ENCODE measurements at places on chromosomes 12 and 14.
A peak's percentile ranks its signal among the peaks of the same experiment; 100 is the strongest.

DNA sequence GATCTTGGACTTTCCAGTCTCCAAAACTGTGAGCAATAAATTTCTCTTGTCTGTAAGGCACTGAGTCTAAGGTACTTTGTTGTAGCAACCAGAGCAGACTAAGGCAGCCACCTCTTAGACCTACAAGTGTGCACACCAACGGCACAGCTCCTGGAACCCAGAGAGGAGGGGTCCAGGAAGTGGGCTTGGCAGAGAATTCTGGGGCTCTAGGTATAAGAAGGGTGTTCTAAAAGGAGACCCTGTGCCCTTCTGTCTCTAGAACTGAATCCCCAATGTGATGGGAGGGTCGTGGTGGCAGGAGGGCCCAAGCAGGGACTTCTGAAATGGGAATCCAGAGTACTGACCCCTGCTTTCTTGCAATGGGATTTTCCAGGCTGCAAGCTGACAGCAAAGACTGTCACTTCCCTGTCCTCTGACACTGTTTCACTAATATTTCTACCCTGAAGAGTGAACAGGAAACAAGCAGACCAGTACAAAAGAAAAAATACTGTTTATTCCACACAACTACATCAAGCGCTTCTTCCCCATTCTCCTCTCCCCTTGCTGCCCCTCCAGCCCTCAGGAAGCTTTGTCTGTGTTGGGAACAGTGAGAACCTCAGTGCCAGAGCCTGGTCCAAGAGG lies 13.6 kb upstream of the TFCP2 start:
- no peak for DNase-seq

- DNase-seq = no peak
Measured at GRCh38 chr12:9668161-9669018, 1.1 kb upstream of the CLEC2D start.

GRCh38 chr14:56874375-56874774 lies 64.1 kb upstream of the OTX2 start:
- DNase-seq = no peak

GRCh38 chr12:98154850-98155249 lies 360.5 kb upstream of the TMPO start:
- DNase-seq = no peak

DNA sequence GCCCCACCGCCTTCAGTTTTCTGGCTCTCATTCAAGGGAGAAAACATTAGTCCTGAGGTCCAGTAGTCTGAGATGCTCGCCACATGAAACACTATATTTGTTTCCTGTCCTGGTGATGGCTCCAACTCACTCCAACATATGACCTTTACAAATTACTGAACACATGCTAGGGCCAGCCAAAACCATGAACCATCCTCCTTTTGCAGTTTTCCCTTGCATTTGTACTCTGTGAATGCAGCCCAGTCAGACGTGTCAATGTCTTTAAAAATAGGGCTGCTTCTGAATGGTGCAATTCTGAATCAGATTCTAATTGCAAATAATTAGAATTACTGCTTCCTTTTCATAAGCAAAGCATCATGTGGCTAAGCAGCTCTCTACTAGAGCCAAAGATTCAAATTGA lies 36.0 kb downstream of the ADAMTS20 start:
- no peak for DNase-seq

- DNase-seq = peak; percentile 2
Measured at GRCh38 chr12:68303850-68304249, 28.3 kb downstream of the MDM1 start.

GRCh38 chr12:47071241-47071852 lies 8.1 kb upstream of the PCED1B start:
- no peak for DNase-seq

DNA sequence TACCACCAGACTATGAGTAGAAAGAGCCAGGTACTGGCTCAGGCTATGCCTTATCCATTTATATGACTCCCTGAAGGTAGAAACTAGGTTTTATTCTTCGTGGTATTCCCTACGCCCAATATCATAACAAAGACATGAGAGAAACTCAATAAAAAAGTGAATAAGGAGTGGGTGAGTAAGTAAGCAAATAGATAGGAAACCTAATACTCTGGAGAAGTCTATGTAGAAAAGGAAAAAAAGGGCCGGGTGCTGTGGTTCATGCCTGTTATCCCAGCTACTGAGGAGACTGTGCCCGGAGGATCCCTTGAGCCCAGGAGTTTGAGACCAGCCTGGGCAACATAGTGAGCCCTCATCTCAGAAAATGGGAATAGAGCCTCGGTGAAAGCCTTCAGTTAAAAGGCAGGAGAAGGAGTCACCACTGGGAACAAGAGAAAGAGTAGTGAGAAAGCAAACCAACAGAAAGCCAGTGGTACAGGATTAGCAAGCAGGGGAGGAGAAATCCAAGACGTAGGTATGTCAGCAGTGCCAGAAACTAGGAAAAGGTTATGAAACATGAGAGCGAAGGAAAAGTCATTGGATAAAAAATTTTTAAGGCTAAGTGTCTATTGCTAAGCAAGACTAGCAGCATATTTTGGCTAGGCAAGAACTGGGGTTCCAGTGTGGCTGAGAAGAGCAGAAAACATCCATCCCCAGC lies 6.0 kb upstream of the OR6J1 start:
- DNase-seq = no peak

GRCh38 chr12:106288101-106288493 lies 14.4 kb upstream of the TCP11L2 start:
- no peak for DNase-seq

All from AG09309 (cell line).